HFFc6 (cell line): ENCODE measurements at places on chromosomes 6 and 20.

GRCh38 chr20:33868595-33868994 lies 57.4 kb downstream of the CHMP4B start:
- DNase-seq: no peak

DNA sequence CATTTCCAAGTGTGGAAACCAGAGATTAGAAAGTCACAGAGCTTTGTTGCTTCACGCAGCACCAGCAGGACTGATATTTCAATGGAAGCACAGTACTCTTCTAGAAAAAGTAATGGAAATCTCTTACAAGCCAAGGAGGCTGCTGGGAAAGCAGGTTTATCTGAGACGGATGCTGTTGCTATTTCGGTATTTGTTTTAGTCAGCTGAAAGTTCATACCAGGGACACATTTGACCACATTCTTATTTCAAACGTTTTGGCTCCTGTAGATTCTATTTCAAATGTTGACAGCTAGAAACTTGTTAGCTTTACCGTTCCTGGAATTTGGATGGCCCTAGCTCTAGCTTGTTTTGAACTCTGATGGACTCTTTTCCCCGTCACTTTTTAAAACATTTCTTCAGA lies 3.7 kb upstream of the TMEM242 start:
- no peak for DNase-seq

DNA sequence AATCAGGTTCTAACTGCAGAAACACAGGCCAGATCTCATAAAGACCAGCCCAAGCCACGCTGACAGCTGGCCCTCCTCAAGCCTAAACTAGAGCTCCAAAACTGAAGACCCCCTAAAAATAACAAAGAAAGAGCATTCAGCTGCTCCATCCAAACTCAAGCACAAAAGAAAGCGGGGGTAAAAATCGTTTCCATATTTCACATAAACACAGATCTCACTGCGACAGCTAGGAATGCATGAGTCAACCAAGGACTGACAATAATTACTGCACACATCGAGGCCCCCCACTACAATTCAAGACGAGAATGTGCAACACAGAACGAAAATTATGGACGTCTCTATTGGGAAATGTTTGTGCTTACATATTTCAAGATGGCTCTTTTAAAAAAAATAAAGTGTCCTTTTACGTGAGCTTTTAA lies 31.1 kb downstream of the CNKSR3 start:
- DNase-seq: peak; percentile 51

GRCh38 chr6:121764493-121764892 lies 329.0 kb downstream of the GJA1 start:
- DNase-seq: no peak

DNA sequence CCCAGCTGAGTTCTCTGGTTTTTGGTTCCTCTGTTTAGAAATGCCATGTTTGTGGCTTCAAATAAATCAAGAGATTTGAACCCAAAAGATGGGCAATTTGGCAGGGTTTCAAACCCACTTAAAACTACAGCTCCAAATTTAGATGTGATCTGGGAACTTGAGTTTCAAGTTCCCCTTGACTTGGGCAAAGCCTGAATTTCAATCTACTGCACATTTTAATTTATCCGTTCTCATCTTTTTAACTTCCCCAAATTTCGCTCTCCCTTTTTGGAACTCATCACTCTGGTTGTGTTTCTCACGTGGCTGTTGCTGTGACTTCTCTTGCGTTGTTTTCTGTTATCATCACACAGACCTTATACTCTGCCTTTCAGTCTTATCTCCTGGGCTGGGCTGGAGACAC lies 230.9 kb downstream of the CDC5L start:
- DNase-seq: no peak

GRCh38 chr20:52724541-52724940 lies 247.6 kb upstream of the TSHZ2 start:
- no peak for DNase-seq
